ENCODE measurements at places on chromosomes 1 and 21.

DNA sequence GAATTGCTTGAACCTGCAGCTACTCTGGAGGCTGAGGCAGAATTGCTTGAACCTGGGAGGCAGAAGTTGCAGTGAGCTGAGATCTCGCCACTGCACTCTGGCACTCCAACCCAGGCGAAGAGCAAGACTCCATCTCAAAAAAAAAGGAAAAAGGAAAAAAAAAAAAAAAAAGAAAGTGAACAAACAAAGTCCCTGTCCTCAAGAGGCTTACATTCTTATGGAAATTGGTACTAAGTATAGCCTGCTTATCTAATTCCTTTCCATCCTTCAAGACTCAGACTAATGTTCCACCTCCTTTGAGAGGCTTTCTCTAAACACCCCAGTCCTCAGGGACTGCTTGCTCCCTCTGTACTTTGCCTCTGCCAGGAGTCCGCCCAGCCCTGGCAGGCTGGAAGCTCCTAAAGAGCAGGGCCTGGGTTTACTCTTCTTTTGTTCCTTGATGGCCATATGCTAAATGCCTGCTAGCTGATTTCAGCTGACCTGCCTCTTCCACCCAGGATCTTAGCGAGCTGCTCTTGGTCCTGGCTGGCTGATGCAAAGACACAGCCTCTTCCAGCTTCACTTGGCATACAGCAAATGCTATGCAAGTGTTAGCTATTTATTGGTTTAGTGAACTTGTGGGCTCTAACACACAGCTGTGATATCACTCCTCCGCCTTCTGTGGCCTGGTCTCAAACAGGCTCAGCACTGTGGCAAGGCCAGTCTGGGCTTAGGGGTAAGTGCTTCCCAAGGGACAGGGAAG, 9.8 kb downstream of the SLC9A1 start:
- DNase-seq, result peak; percentile 47

- no peak for DNase-seq
Observed at GRCh38 chr1:155068599-155068998, 5.1 kb downstream of the EFNA4 start.

DNA sequence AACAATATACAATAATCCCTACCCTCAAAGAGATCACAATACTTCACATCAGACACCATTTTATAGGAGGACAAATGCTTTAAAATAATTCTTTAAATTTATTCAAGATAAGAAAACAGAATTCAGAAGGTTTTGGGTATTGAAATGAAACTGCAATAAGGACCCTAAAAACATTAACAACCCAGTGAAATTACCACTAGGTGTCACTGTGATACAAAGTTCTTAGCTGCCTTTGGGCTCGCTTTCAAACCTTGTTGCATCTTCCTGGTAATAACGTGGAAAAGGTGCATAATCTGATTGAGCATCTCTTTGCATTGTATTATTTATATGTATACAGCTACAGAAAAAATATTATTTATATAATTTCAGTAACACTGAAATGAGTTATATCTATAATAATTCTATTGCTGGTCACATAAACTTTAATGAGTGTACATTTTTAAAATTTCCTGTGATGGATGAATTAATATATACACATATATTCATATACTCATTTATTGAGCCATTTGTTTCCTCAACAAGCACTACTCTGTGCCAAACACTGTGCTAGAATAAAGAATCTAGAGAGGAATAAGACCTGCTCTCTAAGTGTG, 185.2 kb downstream of the FAF1 start:
- DNase-seq, result peak; percentile 7

DNA sequence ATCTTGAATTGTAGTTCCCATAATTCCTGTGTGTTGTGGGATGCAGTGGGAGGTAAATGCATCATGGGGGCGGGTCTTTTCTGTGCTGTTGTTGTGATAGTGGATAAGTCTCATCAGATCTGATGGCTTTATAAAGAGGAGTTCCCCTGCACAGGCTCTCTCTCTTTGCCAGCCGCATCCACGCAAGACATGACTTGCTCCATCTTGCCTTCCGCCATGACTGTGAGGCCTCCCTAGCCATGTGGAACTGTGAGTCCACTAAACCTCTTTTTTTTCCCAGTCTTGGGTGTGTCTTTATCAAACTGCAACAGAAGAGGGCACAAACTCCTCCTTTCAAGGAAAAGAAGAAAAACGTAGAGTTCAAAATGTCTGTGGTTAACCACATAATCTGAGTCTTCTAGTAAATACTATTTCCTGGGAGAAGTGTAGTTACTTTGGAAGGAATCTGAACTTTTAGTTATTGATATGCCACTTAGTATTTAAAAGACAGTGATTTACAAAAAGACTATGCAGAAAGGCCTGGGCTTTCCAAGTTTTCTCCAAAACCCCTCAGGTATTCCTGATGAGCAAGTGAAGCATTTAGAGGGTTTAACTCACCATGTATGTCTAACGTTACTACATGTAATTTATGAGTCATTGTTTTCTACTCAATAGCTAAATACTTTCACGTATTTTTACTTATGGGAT, 10.0 kb downstream of the ADAMTS1 start:
- no peak for DNase-seq

GRCh38 chr1:18597160-18598042, 33.2 kb upstream of the PAX7 start:
- peak; percentile 59 for DNase-seq
